ENCODE measurements at places on chromosomes 1 and 21. TPM values are rescaled to one million over a fixed set of nuclear protein-coding genes. Genes with fewer than 3 reads are reported as not detected.

LIPI gene
- total RNA-seq, result not detected

LCE1C gene
- not detected for total RNA-seq

HMCN1 gene
- total RNA-seq, result 0.02 TPM

CLDN8 gene
- total RNA-seq, result not detected

FOXO6 gene
- 0.46 TPM for total RNA-seq

LEFTY2 gene
- not detected for total RNA-seq

KIF26B gene
- total RNA-seq, result 0.09 TPM

RPS6KA1 gene
- total RNA-seq, result 17.5 TPM

TRIM46 gene
- total RNA-seq, result 2.9 TPM
